Mesangial cell (primary cell): ENCODE measurements at places on chromosomes 6 and 20. TPM values are rescaled to one million over a fixed set of nuclear protein-coding genes. Genes with fewer than 3 reads are reported as not detected.

The GPSM3 gene
- total RNA-seq, result 7.8 and 14.1 TPM in 2 replicates

The TRIM31 gene
- not detected in 2 replicates for total RNA-seq

The RSPH9 gene
- 0.16 and 0.89 TPM in 2 replicates for total RNA-seq

The POM121L2 gene
- total RNA-seq, result not detected in 2 replicates

The SRMS gene
- not detected in 2 replicates for total RNA-seq

The NUP153 gene
- 20.4 and 30.5 TPM in 2 replicates for total RNA-seq

The RRAGD gene
- total RNA-seq, result 2.8 and 4.7 TPM in 2 replicates

The IL17F gene
- total RNA-seq, result not detected in 2 replicates

The SGK2 gene
- total RNA-seq, result 1.8 and 15.6 TPM in 2 replicates

The WFDC2 gene
- 0.98 and 9.8 TPM in 2 replicates for total RNA-seq

The DPPA5 gene
- not detected in 2 replicates for total RNA-seq

The SNPH gene
- total RNA-seq, result 6.8 and 8.6 TPM in 2 replicates

The ATP9A gene
- 15.3 and 47.7 TPM in 2 replicates for total RNA-seq

The CD83 gene
- total RNA-seq, result 1.1 and 2.6 TPM in 2 replicates

The TFAP2C gene
- 0.13 and 1.5 TPM in 2 replicates for total RNA-seq

The ASIP gene
- not detected in 2 replicates for total RNA-seq

The RAD21L1 gene
- not detected in 2 replicates for total RNA-seq

The PLA2G7 gene
- total RNA-seq, result not detected in 2 replicates

The PLN gene
- total RNA-seq, result 0.13 and 0.16 TPM in 2 replicates

The RNF8 gene
- total RNA-seq, result 5.7 and 12.1 TPM in 2 replicates

The SLC17A3 gene
- 0.89 TPM in 1 of 2 replicates, not detected in the other for total RNA-seq

The CTNNBL1 gene
- total RNA-seq, result 21.3 and 27.9 TPM in 2 replicates

The TRAPPC3L gene
- total RNA-seq, result not detected in 2 replicates

The SLC32A1 gene
- not detected in 2 replicates for total RNA-seq

The BPIFB1 gene
- total RNA-seq, result not detected in 2 replicates

The MLN gene
- not detected in 2 replicates for total RNA-seq

The DNAH8 gene
- under 0.01 TPM in 1 of 2 replicates, not detected in the other for total RNA-seq

The SYNDIG1 gene
- total RNA-seq, result 0.13 TPM in 1 of 2 replicates, not detected in the other

The PLCG1 gene
- total RNA-seq, result 61.4 and 105 TPM in 2 replicates

The ELOVL2 gene
- total RNA-seq, result under 0.01 and 1.3 TPM in 2 replicates

The MYCT1 gene
- 0.16 and 0.25 TPM in 2 replicates for total RNA-seq

The DLK2 gene
- 0.38 and 1.3 TPM in 2 replicates for total RNA-seq

The SLC13A3 gene
- 2.4 and 4.1 TPM in 2 replicates for total RNA-seq

The OTOR gene
- not detected in 2 replicates for total RNA-seq

The CSTF1 gene
- total RNA-seq, result 29.3 and 36.8 TPM in 2 replicates

The PERP gene
- total RNA-seq, result 41.5 and 43.3 TPM in 2 replicates

The ADGRF5 gene
- total RNA-seq, result under 0.01 TPM in 2 replicates

The NRSN1 gene
- not detected in 2 replicates for total RNA-seq

The CDH26 gene
- not detected in 2 replicates for total RNA-seq

The HMGCLL1 gene
- 0.33 and 3.0 TPM in 2 replicates for total RNA-seq

The RTF2 gene
- total RNA-seq, result 39.8 and 43.7 TPM in 2 replicates

The ENPP5 gene
- 0.81 and 3.8 TPM in 2 replicates for total RNA-seq

The XKR7 gene
- total RNA-seq, result not detected in 2 replicates

The ZNF391 gene
- total RNA-seq, result 0.81 and 1.9 TPM in 2 replicates

The IRF4 gene
- total RNA-seq, result 0.16 and 0.25 TPM in 2 replicates

The KIAA1755 gene
- total RNA-seq, result 6.3 and 7.5 TPM in 2 replicates

The MYLK2 gene
- total RNA-seq, result 0.65 and 0.76 TPM in 2 replicates

The RAET1L gene
- total RNA-seq, result 0.25 and 0.65 TPM in 2 replicates

The FNDC1 gene
- total RNA-seq, result 0.16 and 0.38 TPM in 2 replicates

The CST7 gene
- total RNA-seq, result not detected in 2 replicates

The CD2AP gene
- 15.3 and 20.4 TPM in 2 replicates for total RNA-seq

The BNIP5 gene
- not detected in 2 replicates for total RNA-seq

The TOX2 gene
- total RNA-seq, result 5.1 and 6.6 TPM in 2 replicates

The HMGA1 gene
- 401 and 1,014 TPM in 2 replicates for total RNA-seq

The TNFAIP3 gene
- total RNA-seq, result 17.0 and 23.6 TPM in 2 replicates

The GABRR1 gene
- total RNA-seq, result not detected in 2 replicates
